ENCODE measurements at places on chromosomes 3 and 15. TPM values are rescaled to one million over a fixed set of nuclear protein-coding genes. Genes with fewer than 3 reads are reported as not detected.

CHRNA7 gene
- polyA plus RNA-seq = 0.80 TPM

MAP1A gene
- polyA plus RNA-seq = 2.7 TPM

SLC9C1 gene
- polyA plus RNA-seq = 0.09 TPM

GP5 gene
- not detected for polyA plus RNA-seq

DPPA4 gene
- not detected for polyA plus RNA-seq

DUOX1 gene
- polyA plus RNA-seq = 0.26 TPM

PSTPIP1 gene
- 2.2 TPM for polyA plus RNA-seq

FAM81A gene
- polyA plus RNA-seq = 10.4 TPM

XXYLT1 gene
- polyA plus RNA-seq = 5.7 TPM

CCR8 gene
- not detected for polyA plus RNA-seq

MYEF2 gene
- 17.6 TPM for polyA plus RNA-seq

SLCO2A1 gene
- polyA plus RNA-seq = 27.2 TPM

SPINK8 gene
- not detected for polyA plus RNA-seq
